ENCODE measurements at places on chromosomes 16 and 17. TPM values are rescaled to one million over a fixed set of nuclear protein-coding genes. Genes with fewer than 3 reads are reported as not detected.

- DNase-seq, result no peak
These were observed 21.6 kb downstream of the IGF2BP1 start for GRCh38 chr17:49018748-49019147.

- no peak for DNase-seq
These were observed 45.8 kb upstream of the NOS2 start for GRCh38 chr17:27846042-27846655.

- DNase-seq, result no peak
These were observed 2.7 kb downstream of the NOD2 start for GRCh38 chr16:50696126-50696525.

GRCh38 chr17:35612924-35613521 lies 25.9 kb downstream of the AP2B1 start:
- peak; percentile 55 for DNase-seq

DNA sequence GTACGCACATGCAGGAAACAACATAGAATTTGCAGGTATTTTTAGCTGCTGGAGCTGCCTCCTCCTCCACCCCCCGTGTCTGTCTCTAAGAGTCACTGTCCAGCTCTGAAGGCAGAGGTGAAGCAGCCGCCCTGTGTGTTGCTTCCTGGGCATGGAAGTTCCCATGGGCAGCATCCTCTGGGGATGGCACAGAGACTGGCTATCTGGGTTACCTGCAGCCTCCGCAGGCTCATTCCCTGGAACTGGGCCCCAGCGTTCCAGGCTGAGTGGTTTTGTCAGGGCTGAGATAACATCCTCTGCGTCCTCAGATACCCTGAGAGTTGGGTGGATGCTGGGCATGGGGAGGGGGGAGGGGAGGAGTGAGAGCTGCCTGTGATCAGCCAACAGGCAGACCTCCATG lies 41.5 kb upstream of the MRTFB start:
- DNase-seq, result peak; percentile 61

GRCh38 chr16:70713342-70713741 lies 27.5 kb upstream of the MTSS2 start:
- DNase-seq, result no peak

GRCh38 chr16:6112700-6113099 lies 1015.1 kb upstream of the EEF2KMT start:
- no peak for DNase-seq

DNA sequence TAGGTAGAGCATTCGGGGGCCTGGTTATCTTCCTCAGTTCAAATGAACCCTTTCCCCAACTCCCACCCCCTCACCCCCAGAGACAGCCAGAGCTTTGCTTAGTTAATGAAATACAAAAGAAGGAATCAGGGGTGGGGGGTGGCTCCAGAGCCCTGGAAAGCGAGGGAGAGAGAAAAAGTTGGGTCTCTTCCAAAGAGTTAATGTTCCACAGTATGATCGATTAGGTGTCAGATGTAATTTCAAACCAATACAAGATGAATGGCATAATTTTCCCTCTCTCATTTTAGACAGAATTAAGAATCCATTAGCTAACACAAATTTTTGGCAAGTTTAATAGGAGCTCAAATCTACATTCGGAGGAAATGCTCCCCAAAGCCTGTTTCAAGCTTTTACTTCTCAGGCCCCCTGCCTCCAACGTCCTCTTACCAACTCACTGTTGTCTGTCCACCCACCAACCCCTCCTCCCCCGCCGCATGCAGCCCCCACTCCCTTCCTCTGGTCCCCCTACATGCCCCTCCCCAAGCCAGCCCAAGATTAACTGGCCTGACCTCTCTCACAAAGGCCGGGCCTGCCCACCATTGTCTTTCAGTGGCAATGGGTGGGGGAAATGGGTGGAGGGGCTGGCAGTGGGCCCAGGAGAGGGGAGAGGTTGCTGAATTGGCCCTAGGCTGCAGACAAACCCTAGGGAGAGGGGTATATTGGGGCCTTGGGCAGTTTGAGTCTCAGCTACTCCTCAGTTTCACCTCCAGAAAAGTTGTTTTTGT lies 28.2 kb downstream of the NEUROD2 start:
- DNase-seq, result peak; percentile 69

DNA sequence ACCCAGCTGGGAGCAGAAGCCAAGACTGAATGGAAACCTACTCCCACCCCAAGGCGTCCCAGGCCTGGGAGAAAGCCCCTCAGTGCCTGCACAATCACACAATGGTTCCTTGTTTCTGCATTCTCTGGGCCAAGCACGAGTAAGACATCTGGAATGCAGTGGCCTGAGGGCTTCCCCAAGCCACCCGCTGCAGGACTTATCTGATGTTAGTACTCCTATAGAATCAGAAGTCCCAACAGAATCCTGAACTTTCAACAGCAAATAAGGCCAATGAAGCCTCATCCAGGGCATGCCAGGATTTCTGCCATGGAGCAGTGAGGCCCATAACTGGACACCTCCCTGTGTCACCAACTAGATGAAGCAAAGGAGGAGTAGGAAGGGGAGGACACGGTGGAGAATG lies 28.6 kb downstream of the MYO18A start:
- no peak for DNase-seq

DNA sequence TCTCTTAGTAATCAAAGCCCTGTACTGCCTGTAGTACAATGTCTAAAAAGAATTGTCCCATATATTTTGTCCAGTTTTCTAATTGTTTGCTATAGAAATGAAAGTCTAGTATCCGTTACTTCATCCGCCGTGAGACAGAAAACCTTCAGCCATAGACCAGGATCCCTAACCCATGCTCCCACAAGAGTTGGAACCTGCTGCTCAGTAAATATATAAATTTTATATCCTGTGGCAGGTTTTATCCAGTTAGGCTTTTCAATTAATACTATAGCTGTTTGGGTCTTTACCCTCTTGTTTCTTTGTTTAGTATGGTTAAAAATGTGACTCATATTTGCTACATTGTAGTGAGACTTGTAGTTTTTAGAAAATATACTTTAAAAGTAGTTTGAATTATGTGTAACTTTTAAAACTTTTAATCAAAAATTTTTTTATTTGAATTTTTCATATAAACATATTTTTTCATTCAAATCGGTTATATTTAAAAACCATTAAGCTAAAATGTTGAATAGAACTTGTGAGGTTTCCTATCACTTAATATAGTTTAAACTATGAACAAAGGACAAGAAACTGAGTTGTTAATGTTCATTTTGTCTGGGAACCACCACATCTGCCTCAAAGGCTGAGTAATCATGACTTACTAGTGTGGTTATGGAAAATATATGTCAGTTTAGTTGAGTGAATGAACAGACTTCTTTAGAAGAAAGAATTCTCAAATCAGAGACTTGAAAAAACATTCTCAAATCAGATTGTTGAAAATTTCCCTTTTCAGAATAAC lies 54.8 kb downstream of the VMP1 start:
- no peak for DNase-seq

- DNase-seq, result no peak
These were observed 63.5 kb downstream of the SPECC1 start for GRCh38 chr17:20072692-20072992.

- DNase-seq, result no peak
These were observed 52.2 kb downstream of the TBC1D16 start for GRCh38 chr17:79983456-79983855.

GRCh38 chr17:70872103-70872502 lies 702.8 kb downstream of the KCNJ2 start:
- DNase-seq, result no peak

- peak; percentile 64 for DNase-seq
These were observed 651 bp upstream of the EIF1 start for GRCh38 chr17:41687828-41688640.

DNA sequence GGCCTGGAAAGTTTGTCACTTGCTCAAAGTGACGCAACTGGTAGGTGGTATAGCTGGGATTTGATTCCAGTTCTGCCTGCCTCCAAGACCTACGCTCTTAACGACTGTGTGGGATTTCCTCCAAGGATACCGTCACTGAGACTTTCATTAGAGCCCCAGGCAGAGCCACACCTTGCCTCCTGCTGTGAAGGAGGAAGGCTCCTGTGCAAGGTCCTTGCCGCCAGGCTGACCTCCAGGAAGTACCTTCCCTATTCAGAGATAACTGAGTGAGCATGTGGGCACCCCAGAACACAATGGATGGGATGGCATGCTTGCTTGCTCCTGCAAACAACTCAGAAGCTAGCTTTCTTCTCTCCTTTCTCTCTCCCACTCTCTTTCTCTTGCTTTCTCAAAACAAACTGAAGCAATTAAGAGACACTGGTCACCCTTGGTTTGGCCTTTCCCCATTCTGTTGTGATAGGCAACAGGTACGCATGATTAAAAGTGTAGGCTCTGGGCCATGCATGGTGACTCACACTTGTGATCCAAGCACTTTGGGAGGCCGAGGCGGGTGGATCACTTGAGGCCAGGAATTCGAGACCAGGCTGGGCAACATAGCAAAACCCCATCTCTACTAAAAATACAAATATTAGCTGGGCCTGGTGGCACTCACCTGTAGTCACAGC lies 30.7 kb downstream of the CACNG3 start:
- DNase-seq, result no peak

DNA sequence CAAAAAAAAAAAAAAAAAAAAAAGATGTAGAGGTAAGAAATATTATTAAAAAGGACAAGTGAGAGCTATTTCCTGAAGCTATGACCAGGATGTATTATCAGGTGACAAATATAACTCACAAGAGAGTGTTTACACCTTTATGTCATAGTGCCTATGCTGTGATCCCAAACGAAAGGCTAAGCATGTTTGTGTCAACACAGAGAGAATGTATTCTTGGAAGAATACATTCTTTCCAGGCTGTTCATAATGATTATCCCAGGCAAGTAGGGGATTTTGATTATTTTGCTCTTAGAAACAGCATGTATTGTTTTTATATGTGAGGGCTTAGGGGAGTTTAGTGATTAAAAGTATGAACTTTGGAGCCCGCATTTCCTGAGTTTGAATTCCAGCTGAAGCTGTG lies 175.0 kb downstream of the SPECC1 start:
- DNase-seq, result no peak

DNA sequence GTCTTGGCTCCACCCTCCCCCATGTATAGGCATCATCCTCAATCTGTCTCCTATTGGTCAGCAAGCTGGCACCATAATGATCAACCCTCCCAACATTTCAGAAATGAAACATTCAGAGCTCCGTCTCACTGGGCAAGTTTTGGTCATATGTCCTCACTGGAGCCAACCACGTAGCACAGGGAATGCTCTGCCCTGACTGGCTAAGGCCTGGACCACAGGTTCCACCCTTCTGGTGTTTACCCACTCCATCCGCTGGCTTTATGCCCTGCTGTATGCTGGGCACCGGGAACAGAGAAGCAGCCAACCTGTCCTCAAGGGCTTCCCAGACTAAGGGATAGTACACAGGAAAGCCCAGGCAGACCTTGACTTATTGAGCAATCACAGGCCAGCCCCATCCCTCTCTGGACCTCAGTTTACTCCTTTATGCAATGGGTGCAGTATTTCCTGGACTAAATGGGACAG lies 20.5 kb downstream of the MYO15A start:
- DNase-seq, result no peak

GRCh38 chr17:7440113-7440833 lies 961 bp downstream of the FGF11 start:
- peak; percentile 81 for DNase-seq

- no peak for DNase-seq
These were observed 39.4 kb downstream of the ZNRF1 start for GRCh38 chr16:75038036-75038858.

- no peak for DNase-seq
These were observed 605 bp upstream of the ABAT start for GRCh38 chr16:8673611-8674412.

Gene WFIKKN2
- 0.51 TPM for total RNA-seq

Gene DOC2B
- 3.4 TPM for total RNA-seq

Gene ANKRD40CL
- not detected for total RNA-seq

Gene C1QTNF1
- total RNA-seq, result 143 TPM

Gene SLC16A5
- total RNA-seq, result 6.5 TPM

Gene CDH3
- not detected for total RNA-seq

Gene CDRT15
- not detected for total RNA-seq

Gene STXBP4
- 3.8 TPM for total RNA-seq
